ENCODE measurements at places on chromosomes 6 and 20.

GRCh38 chr6:167027772-167028171 is 28.6 kb downstream of the CEP43 start:
- DNase-seq: no peak

- no peak for DNase-seq
Observed at GRCh38 chr6:38033442-38033982, 214.0 kb downstream of the ZFAND3 start.

GRCh38 chr6:68638230-68638900 is 3.3 kb downstream of the ADGRB3 start:
- peak; percentile 9 for DNase-seq

DNA sequence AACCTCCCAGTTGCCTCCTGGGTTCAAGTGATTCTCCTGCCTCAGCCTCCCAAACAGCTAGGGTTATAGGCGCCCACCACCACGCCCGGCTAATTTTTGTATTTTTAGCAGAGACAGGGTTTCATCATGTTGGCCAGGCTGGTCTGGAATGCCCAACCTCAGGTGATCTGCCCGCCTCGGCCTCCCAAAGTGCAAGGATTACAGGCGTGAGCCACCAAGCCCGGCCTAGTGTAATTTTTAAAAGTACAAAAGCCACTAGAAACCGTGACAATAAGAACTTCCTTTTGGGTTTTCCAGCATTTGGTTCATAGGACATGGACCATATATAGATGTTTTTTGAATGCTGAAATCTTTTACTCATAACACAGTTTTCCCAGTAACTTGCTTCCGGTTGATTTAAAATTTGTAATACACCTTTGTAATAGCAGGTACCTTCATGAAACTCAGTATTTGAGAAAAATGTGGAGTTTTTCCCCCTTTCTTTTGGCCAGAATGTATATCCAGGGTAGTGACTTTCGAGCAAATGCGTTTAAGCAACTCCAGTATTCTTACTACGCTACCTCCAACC is 467 bp downstream of the PXT1 start:
- no peak for DNase-seq

DNA sequence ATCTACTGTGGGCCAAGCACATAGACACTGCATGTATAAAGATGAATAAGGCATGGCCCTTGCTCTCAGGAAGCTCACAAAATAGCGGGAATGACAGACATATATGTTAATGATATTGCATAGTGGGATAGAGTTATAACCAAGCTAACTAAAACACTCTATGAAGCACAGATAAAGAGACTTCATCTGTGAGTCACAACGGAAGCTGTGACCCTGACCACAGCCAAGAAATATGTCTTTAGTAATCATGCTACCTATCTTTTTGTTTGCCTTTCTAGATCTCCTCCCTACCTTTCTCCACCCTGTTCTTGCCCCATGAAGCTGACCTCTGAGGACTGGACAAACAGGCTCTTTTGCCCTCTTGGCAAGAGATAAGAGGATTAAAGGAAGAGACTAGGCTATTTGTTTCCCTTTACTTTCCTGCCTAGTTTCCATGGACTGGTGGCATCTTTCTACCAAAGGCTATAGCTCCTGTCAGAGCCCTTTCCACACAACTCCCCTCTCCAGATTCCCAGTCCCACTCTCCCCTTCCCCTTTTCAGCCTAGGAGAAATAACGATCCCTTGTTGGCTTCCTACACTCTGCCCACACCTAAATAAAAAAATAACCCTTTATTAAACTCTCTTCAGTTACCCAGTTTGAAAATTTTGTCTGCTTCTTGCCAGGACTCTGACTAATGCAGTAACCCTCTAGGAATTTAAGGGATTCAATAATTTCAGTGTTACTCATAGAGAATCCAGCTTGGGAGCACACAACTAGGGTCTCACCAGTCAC is 504.9 kb upstream of the MARCKS start:
- no peak for DNase-seq

DNA sequence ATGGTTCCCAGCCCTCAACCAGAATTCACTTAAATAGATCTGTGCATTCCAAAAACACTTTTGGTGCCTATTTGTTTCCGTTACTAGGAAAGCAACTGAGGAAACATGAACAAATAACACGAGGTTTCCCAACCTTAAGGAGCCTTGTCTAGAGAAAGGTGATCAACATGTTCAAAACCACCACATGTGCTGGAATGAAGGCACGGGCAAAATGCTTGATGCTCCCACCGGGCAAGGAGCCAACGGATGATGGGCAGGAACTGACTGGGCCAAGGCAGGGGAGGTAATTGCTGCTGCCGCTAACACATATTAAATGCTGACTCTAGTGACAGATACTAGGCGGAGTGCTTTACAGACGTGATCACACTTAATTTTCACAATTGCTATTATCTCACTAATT is 2.5 kb downstream of the MYLK4 start:
- no peak for DNase-seq

DNA sequence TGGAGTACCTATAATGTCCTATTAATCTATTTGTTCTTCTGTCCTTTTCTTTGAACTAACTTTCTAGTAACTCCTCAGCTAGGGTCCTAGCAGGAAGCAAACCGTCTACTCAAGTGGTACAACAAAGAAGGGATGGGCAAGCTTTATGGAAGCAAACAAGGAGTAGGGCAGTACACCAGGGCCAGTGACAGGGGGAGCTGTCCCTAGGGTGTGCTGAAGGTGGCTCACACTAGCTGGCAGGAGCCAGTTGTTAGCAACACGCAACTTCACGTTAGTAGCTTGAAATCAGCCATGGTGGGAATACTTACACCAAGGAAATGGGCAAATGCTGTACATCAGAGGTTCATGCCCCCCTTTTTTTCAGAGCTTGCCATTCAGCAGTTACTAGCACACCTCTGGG is 74.0 kb upstream of the EYA2 start:
- DNase-seq: no peak

GRCh38 chr20:35721621-35722020 is 20.4 kb downstream of the RBM39 start:
- DNase-seq: no peak

- no peak for DNase-seq
Observed at GRCh38 chr20:2618815-2619214, 33.6 kb upstream of the NOP56 start.

DNA sequence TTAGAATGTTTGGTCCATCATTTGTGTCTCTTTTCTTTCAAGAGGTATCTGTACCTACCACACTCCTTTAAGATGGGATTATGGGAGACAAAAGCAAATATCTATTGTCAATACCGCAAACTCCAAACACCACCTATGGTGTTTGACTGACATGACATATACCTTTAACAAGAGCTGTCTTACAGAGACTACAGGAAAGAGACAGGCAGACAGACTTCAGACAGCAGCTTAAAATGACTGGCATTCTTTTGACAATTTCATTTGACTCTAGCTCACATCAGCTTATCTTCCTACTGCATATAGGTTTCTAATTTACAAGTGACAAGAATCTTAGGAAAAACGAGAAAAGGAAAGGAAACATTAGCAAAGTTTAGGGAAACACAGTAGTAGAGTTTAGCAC is 256.0 kb upstream of the TFAP2D start:
- DNase-seq: no peak

GRCh38 chr6:126804332-126805064 is 314.0 kb upstream of the RSPO3 start:
- peak; percentile 5 for DNase-seq

- no peak for DNase-seq
Observed at GRCh38 chr20:16444057-16444777, 129.0 kb downstream of the KIF16B start.

DNA sequence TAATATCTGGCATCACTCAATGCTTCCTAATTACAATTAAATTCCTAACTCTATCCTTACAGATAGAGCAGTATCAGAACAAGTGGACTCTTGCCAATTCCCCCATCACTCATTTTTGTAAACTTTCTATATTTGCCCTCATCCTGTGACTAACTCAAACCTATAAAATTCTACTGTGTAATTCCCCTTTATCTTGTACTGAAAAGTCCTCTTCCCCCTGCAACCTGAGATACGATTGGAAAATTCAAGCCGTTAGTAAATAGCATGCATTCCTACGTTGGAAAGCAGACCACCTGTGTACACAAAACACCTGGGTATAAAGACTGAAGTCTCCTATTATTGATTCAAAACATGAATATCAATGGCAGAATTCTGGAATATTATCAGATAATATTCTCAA is 70.4 kb upstream of the KCNQ5 start:
- DNase-seq: no peak

DNA sequence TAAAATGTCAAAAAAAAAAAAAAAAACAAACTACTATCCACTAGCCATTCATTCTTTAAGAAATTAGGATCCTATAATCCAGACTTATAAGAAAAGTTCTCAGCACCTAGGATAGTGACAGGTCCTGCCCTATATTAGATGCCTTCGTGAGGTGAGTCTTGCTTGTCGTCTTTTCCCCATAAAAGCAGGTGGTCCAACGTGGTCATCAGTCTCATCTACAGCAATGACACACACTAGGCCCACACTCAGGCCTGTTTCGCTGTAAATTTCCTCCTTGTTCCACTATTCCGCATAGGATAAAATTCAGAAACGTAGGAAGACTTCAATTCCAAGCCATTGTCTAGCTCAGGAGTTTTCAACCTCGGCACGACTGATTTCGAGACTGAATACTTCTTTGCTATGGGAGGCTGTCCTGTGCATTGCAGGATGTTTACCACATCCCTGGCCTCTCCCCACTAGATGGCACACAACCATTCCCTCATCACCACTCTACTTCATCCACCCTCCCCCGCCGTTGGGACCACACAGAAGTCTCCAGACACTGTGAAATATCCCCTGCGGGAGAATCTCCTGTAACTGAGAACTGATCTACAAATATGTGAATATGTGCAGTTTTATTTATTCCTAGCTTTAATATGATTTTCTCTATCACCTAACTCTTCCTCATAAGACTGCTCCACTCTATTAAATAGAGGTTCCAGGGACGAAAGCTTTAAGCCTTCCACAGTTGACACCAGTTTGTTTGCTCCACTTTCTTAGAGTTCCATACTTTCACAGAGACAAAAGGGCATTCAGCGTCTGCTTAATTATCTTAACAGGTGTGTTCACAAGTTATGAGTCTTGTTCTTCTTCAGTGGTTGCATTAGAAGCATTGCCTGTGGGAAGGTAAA is 346.3 kb downstream of the BMP2 start:
- no peak for DNase-seq

GRCh38 chr6:103036846-103037245 is 1643.3 kb downstream of the GRIK2 start:
- DNase-seq: no peak

DNA sequence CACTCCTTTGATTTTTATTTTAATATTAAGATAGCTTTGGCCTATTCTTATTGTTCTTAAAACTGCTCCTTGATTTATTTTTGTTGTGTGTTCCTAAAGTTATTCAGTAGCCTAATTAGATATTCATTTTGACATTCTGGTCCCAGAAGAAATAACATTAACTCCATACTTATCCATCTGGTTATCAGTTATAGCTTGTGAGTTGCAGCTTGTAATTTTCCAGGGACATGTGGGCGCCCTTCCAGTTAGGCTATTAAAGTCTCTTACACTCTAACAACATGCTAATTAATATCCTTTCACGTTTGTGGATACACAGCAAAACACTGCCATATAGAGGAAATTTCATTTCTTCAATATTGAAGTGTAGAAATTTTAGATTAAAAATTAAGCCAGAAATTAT is 987.5 kb downstream of the HACE1 start:
- no peak for DNase-seq

GRCh38 chr6:10800810-10801209 is 37.5 kb downstream of the MAK start:
- no peak for DNase-seq

DNA sequence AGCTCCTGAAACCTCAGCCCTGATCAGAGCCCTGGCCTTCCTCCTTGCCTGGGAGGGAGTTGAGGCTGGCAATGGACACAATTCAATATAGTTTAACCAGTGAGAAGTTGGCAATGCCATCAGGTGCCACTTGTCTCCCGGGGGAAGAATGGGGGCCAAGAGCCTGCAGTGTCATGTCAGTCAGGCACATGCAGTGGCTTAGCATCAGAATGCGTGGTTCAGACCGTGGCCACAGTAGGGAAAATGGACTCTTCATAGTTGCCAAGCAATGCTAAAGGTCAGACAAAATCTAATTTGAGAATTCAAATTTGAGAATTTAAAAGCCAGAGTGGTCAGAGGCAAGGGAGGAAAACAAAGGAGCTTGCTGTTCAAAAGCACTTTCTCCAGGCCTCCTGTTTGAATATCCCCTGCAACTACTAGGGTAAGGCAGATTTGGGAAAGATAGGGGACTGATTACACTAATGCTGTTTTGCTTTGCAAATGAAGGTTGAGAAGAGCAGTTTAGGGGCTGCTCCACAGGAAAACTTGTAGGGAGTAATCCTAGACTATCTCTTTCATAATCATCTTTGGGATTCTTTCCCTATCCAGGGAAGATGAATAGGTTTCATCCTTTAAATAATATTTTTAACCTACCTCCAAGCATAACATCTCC is 33.1 kb upstream of the CLIC5 start:
- no peak for DNase-seq

- no peak for DNase-seq
Observed at GRCh38 chr6:37717836-37718251, 20.2 kb upstream of the MDGA1 start.

GRCh38 chr6:142537612-142538478 is 236.0 kb downstream of the ADGRG6 start:
- DNase-seq: peak; percentile 17

DNA sequence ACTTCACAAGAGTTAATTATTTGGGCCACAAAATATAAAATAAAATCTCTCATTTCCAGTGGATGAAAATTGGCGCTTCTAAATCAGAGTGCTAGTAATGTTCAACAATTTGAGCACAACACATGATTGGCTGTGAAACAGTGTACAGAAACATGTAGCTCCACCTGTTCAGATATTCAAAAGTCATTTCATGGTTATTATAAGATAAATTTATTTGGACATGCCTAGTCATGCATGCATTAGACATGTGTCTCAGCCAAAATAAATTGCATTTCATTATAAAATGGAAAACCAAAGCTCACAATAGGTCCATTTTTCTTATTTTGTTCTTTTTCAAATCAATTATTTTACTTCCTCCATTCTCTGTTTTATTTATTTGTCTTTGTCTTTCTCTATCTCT is 374.8 kb downstream of the LMBRD1 start:
- DNase-seq: no peak

DNA sequence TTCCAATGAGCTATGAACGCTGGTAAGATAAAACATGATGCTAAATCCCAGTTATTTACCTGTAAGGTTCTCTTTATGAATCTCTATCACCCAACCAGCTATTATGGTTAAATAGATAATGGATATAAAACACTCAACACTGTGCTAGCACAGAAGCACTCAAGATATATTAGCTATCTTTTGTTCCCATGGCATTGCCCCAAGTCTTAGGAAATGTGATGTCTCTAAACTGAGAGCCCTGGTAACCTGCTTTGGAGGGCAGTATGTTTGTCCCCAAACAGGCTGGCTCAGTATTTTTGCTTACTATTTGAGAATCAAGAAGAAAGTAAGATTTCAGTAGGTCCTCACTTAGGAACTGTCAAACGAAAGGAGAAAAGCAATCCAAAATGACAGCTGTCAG is 90.5 kb downstream of the BTBD9 start:
- DNase-seq: no peak

- no peak for DNase-seq
Observed at GRCh38 chr6:133198725-133199124, 42.4 kb upstream of the EYA4 start.

GRCh38 chr6:153984811-153985210 is 54.2 kb upstream of the OPRM1 start:
- no peak for DNase-seq
